ENCODE measurements at places on chromosomes 11 and 22. TPM values are rescaled to one million over a fixed set of nuclear protein-coding genes. Genes with fewer than 3 reads are reported as not detected.

DNA sequence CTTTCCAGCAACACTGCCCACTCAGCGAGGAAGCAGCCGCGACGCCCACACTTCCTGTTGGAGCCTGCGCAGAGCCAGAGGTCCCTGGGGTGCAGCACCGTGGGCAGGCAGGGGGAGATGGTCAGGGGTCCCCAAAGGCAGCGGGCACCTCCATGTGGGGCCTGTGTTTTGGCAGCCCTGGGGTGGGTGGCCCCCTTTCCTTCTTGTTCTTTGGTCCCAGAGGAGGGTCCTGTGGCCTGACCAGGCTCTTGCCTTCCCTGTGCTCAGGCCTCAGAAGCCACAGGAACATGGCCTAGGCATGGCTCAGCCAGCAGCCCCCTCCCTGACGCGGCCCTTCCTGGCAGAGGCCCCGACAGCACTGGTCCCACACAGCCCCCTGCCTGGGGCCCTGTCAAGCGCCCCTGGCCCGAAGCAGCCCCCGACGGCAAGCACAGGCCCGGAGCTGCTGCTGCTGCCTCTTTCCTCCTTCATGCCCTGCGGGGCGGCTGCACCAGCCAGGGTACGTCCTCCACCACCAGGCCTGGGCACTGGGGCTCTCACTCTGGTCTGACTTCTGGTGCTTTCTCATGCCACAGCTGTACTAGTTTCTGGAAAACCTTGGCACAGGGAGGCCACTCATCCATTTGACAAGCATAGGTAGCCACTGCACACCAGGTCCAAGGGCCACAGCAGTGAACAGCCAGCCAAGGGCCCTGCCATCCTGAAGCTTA, 47.1 kb downstream of the PISD start:
- no peak overlapping the region for H3K4me3 ChIP-seq
- DNase-seq: no peak
- H3K27me3 ChIP-seq: no peaks in the 10 kb centered on the region
- no peak overlapping the region for H3K27ac ChIP-seq
- peaks cover 37% of the 10 kb centered on the region for H3K4me1 ChIP-seq

- H3K4me3 ChIP-seq: no peak overlapping the region
- no peak overlapping the region for H3K27ac ChIP-seq
- peaks cover 51% of the 10 kb centered on the region for H3K27me3 ChIP-seq
- H3K36me3 ChIP-seq: no peaks in the 10 kb centered on the region
- no peaks in the 10 kb centered on the region for H3K4me1 ChIP-seq
- DNase-seq: no peak
Observed at GRCh38 chr22:37037669-37038068, 13.9 kb upstream of the KCTD17 start.

GRCh38 chr11:119797123-119797611, 68.2 kb upstream of the NECTIN1 start:
- H3K4me3 ChIP-seq: no peak overlapping the region
- H3K27ac ChIP-seq: no peak overlapping the region
- H3K36me3 ChIP-seq: no peaks in the 10 kb centered on the region
- DNase-seq: no peak

- H3K27ac ChIP-seq: peak overlapping the region; percentile 83
- H3K4me1 ChIP-seq: peaks cover 19% of the 10 kb centered on the region
- DNase-seq: no peak
- peak overlapping the region; percentile 82 for H3K4me3 ChIP-seq
- no peaks in the 10 kb centered on the region for H3K27me3 ChIP-seq
Observed at GRCh38 chr11:68002575-68002937, 1.3 kb downstream of the UNC93B1 start.

DNA sequence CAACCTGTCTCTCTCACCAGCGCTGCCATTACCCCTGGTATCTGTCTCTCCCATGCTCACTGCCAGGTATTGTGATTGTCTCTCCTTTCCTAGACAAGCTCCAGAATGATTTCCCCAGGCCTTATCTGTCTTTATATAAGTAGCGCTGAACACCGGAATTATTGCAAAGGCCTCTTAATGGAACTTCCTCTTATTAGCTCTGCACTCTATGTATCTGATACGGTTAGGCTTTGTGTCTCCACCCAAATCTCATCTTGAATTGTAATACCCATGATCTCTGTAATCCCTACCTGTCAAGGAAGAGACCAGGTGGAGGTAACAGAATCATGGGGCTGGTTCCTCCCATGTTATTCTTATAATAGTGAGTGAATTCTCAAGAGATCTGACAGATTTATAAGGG, 39.3 kb downstream of the DDI1 start:
- H3K36me3 ChIP-seq: no peaks in the 10 kb centered on the region
- H3K4me1 ChIP-seq: peaks cover 22% of the 10 kb centered on the region
- no peak overlapping the region for H3K4me3 ChIP-seq
- DNase-seq: no peak
- H3K27me3 ChIP-seq: no peaks in the 10 kb centered on the region

GRCh38 chr11:15291885-15292284, 177.2 kb downstream of the INSC start:
- no peaks in the 10 kb centered on the region for H3K27me3 ChIP-seq
- no peak overlapping the region for H3K27ac ChIP-seq
- H3K36me3 ChIP-seq: no peaks in the 10 kb centered on the region
- peak; percentile 43 for DNase-seq
- no peak overlapping the region for H3K4me3 ChIP-seq

GRCh38 chr11:15197696-15198095, 83.0 kb downstream of the INSC start:
- H3K36me3 ChIP-seq: no peaks in the 10 kb centered on the region
- no peak for DNase-seq
- H3K4me3 ChIP-seq: no peak overlapping the region
- H3K27me3 ChIP-seq: no peaks in the 10 kb centered on the region
- H3K4me1 ChIP-seq: peaks cover 27% of the 10 kb centered on the region
- H3K27ac ChIP-seq: no peak overlapping the region

HTR3B gene
- not detected for total RNA-seq

TCN1 gene
- total RNA-seq: not detected

MMP1 gene
- total RNA-seq: not detected

MIOX gene
- not detected for total RNA-seq

MUC6 gene
- not detected for total RNA-seq

MS4A4E gene
- total RNA-seq: 0.93 TPM

Measured in left ventricle myocardium inferior (tissue), 1 donor.